K562 (cell line): ENCODE measurements at places on chromosomes 4 and X. TPM values are rescaled to one million over a fixed set of nuclear protein-coding genes. Genes with fewer than 3 reads are reported as not detected.

GRCh38 chrX:17170973-17171372 lies 204.0 kb upstream of the NHS start:
- DNase-seq: no peak
- H3K27me3 ChIP-seq: no peaks in the 10 kb centered on the region
- no peaks in the 10 kb centered on the region for H3K36me3 ChIP-seq
- no peaks in the 10 kb centered on the region for H3K4me1 ChIP-seq
- no peak overlapping the region for H3K27ac ChIP-seq

GRCh38 chrX:87583679-87584078 lies 66.1 kb downstream of the KLHL4 start:
- H3K36me3 ChIP-seq: no peaks in the 10 kb centered on the region
- no peaks in the 10 kb centered on the region for H3K27me3 ChIP-seq
- H3K27ac ChIP-seq: no peak overlapping the region
- no peak for DNase-seq
- H3K4me1 ChIP-seq: no peaks in the 10 kb centered on the region; the same call in 1 of the 2 replicates
- no peak overlapping the region for H3K4me3 ChIP-seq

DNA sequence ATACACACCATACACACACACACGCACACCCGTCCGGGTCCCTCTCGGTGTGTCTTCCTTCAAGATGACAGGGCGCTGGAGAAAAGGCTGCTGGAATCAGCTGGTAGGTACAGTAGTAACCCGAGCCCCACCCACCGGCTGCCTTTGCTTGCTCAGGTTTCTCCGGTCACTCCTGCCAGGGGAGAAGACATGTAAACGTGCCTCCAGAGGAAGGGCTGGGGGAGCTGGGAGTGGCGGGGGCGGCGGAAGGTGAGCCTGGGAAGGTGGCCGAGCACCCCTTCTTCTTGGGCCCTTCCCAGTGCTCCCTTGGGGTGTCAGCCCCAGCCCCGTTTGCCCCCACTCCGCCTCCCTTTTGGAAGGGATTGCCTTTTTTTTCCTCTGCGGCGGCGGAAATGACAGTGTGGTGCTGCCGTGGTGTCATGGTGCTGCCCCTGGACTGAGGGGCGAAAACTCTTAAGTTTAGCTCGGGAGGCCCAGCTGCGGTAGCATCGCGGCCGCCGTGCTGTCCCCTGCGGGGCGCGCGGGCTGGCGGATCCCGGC lies at the start of gene MID2:
MID2 (plus strand) TSS at position 169 of the 540 bp plus-strand sequence. CDS start 561 bp downstream, outside the sequence.
- H3K36me3 ChIP-seq: no peaks in the 10 kb centered on the region
- H3K27me3 ChIP-seq: peaks cover 24% of the 10 kb centered on the region
- H3K4me1 ChIP-seq: peaks cover 12% of the 10 kb centered on the region

The PPP4R3C gene
- total RNA-seq: not detected in 2 replicates

The CTAG2 gene
- total RNA-seq: 36.0 and 38.0 TPM in 2 replicates

The NONO gene
- total RNA-seq: 415 and 475 TPM in 2 replicates
